ENCODE measurements at places on chromosomes 4 and X. TPM values are rescaled to one million over a fixed set of nuclear protein-coding genes. Genes with fewer than 3 reads are reported as not detected.

Gene F9
- not detected for polyA plus RNA-seq

- H3K27ac ChIP-seq = no peak overlapping the region
- H3K4me1 ChIP-seq = no peaks in the 10 kb centered on the region
- H3K4me3 ChIP-seq = no peak overlapping the region
- no peak for DNase-seq
- no peaks in the 10 kb centered on the region for H3K27me3 ChIP-seq
Observed at GRCh38 chr4:174582463-174582862, 60.2 kb upstream of the HPGD start.

- no peak overlapping the region for H3K27ac ChIP-seq
- DNase-seq = no peak
- H3K36me3 ChIP-seq = no peaks in the 10 kb centered on the region
- no peaks in the 10 kb centered on the region for H3K27me3 ChIP-seq
- no peaks in the 10 kb centered on the region for H3K4me1 ChIP-seq
Observed at GRCh38 chrX:153406903-153407302, 4.4 kb upstream of the ZFP92 start.

- H3K27me3 ChIP-seq = no peaks in the 10 kb centered on the region
- no peak overlapping the region for H3K27ac ChIP-seq
- H3K4me1 ChIP-seq = no peaks in the 10 kb centered on the region
- peak; percentile 25 for DNase-seq
- no peak overlapping the region for H3K4me3 ChIP-seq
- no peaks in the 10 kb centered on the region for H3K36me3 ChIP-seq
Observed at GRCh38 chr4:5798462-5798861, 87.5 kb downstream of the EVC start.

DNA sequence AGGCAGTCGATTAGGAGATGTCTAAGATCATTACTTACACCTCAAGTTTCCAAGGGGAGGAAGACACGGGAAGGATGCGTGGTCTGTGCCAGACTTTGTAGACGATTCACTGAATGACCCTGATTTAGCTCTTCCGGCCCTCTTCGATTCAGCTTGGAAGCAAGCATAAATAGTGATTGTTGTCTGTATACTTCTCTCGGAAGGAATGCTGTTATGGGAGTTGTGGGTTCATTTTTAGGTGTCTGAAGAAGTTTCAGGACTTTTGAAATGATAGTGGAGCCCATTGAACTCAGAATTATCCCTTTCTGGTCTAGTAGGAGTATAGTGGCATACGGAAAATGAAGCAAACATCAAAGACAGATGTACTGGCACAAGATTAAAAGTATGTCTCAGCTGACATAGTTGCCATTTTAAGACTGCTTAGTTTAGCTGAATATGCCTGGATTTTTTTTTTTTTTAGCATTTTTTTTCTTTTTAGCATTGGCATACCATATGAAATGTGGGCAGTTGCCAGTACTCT, 1.0 kb upstream of the ANKRD17 start:
- no peak for DNase-seq
- H3K36me3 ChIP-seq = no peaks in the 10 kb centered on the region
- no peaks in the 10 kb centered on the region for H3K27me3 ChIP-seq

DNA sequence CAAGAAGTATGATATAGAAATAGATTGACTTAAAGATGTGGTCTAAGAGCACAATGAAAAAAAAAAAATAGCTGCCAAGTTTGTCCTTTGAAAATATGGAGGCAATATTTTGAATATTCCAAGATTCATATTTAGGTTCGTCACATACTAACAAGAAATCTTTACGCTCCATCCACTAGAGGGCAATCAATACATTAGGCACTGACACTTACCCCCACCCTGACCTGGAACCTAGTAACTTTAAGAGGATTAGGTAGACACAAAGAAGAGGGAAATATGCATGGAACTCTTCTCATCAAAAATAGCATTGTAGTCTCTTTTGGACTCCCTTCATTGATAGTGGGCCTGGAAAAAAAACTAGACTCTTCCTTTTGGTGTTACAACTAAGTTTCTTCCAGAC, 1108.1 kb downstream of the PCDH19 start:
- H3K36me3 ChIP-seq = no peaks in the 10 kb centered on the region
- H3K4me1 ChIP-seq = no peaks in the 10 kb centered on the region
- DNase-seq = no peak
- H3K4me3 ChIP-seq = no peak overlapping the region
- H3K27ac ChIP-seq = no peak overlapping the region
- H3K27me3 ChIP-seq = no peaks in the 10 kb centered on the region

GRCh38 chr4:13298655-13299054, 185.5 kb downstream of the RAB28 start:
- no peak overlapping the region for H3K27ac ChIP-seq
- peak; percentile 21 for DNase-seq
- H3K4me1 ChIP-seq = no peaks in the 10 kb centered on the region
- H3K36me3 ChIP-seq = no peaks in the 10 kb centered on the region
- no peaks in the 10 kb centered on the region for H3K27me3 ChIP-seq

Data from small intestine (tissue), 16 donors.